ENCODE measurements at places on chromosomes 1 and 21. TPM values are rescaled to one million over a fixed set of nuclear protein-coding genes. Genes with fewer than 3 reads are reported as not detected.
A peak's percentile ranks its signal among the peaks of the same experiment; 100 is the strongest.

DNA sequence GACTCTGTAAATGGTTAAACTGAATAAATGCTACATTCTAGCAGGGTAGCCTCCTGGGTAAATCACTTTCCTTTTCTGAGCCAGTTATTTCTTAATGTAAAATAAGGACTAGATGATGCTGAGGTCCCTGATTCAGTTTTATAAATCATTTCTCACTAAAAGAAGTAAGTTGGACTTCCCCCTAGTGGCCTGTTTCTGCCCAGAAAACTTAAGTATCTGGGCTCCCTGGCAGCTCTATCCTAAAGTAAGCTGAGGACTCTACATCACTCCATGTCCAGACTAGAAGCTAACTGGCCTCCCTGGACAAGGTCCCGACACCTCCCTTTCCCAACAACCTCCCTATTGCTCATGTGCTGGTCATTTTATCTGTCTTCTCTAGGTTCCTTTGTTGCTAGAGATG lies 3.0 kb downstream of the GPN2 start:
- DNase-seq: no peak

DNA sequence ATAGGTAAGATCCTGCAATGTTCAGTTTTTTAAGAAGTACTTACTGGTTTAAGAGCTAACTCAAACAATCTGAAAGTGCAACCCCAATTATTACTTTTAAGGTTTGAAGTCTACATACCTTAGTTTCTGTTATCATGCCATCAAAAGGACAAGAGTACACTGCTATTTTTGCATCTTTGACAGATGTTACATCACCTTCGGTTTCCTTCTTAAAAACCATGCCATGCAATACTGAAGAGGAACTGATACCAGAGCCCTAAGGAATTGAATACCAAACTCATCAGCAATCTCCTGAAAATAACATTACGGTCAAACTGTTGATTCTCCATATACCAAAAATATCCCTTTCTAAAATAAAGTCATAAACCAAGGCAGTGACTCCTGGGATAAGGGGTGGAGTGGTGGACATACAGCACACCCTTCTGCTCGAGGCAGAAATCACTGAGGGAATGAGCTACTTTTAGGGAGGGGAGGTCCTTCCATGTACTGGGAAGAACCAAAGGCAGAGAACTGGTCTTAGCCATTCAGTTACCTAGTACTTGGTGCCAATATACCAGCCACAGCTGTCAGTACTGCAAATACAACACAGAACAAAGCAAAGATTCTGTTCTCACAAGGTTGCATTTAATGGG lies 8.5 kb downstream of the CCT8 start:
- no peak for DNase-seq

DNA sequence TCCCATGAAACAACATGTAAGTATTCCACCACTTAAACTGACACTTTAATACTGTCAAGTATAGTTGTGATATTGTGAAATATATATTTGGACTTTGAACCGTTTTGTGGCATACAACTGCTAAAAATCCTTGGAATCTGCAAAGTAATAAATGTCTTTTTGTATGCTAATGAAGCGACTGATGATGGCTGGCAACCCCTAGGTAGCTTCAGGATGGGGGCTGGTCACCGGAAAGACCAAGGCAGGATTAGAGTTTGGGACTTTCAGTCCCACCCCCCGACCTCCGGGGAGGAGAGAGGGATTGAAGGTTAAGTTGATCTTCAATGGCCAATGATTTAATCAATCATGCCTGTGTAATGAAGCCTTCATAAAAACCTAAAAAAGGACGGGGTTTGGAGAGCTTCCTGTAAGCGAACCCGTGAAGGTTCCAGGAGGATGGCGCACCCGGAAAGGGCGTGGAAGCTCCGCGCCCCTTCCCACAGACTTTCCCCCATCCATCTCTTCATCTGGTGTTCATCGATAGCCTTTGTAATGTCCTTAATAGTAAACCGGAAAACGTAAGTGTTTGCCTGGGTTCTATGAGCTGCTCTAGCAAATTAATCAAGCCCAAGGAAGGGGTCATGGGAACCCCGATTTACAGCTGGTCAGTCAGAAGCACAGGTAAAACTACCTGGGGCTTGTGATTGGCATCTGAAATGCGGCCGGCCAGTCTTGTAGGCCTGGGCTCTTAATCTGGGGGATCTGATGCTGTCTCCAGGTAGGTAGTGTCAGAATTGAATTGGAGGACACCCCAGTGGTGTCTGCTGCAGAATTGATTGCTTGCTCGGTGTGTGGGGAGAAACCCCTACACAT lies 1.8 kb upstream of the ZNF281 start:
- DNase-seq: no peak

DNA sequence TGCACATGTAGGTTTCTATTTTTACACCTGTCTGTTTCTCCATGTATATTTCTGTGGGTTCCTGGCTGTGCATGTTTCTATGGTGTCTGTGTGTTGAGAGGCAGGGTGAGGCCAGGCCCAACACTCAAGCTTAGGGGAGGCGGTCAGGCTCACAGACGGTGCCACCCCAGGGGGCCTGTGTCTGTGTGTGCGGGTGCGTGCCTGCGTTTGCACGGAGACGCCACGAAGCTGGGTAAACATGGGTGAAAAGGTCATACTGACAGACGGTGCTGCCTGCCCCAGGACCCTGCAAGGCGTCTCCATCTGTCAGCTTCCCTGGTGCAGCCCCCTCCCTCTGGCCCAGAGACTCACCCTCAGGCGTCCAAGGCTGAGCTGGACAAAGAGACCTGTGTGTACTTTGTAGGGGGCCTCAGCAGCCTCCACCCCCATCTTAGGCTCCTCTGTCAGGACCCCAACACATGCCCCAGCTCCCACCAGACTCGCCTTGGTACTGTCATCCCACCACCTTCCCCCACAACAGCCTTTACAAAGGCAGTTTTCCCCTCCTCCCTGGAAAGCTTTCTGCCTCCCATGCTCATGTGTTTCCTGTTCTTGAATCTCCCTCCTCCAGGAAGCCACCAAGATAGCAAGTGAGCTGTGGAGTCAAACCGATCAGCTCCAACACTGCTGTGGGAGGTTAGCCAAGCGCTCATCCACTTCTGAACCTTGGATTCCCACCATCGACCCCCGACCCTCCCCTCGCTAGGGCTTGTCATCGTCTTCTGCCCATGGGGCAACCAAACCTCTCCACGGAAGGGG lies 34.1 kb downstream of the PTPRF start:
- no peak for DNase-seq

GRCh38 chr1:159008744-159009188 lies 941 bp upstream of the IFI16 start:
- no peak for DNase-seq

- no peak for DNase-seq
Measured at GRCh38 chr1:67676946-67677345, 8.1 kb upstream of the GADD45A start.

- DNase-seq: no peak
Measured at GRCh38 chr1:41741244-41741643, 177.5 kb downstream of the HIVEP3 start.

GRCh38 chr1:217617126-217617525 lies 13.8 kb downstream of the GPATCH2 start:
- DNase-seq: no peak

DNA sequence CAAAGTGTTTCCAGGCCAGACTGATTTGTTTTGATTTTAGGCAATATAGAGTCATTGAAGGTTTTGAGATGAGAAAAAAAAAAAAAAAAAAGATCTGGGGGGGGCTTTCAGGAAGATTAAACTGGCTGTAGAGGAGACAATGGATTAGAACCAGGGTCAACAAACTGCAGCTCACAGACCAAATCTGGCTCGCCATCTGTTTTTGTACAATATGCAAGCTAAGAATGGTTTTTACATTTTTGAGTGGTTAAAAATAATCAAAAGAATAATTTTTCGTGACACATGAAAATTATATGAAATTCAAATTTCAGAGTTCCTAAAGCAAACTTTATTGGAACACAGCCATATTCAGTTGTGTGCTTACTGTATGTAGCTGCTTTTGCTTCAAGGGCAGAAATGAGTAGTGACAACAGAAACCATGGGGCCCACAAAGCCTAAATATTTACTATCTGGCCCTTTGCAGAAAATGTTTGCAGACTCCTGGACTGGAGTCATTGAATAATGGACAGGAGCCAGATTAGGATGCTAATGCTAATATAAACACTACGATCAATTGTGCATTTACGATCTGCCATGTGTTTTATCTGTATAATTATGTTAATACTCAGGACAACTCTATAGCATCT lies 375.7 kb upstream of the DAB1 start:
- no peak for DNase-seq

DNA sequence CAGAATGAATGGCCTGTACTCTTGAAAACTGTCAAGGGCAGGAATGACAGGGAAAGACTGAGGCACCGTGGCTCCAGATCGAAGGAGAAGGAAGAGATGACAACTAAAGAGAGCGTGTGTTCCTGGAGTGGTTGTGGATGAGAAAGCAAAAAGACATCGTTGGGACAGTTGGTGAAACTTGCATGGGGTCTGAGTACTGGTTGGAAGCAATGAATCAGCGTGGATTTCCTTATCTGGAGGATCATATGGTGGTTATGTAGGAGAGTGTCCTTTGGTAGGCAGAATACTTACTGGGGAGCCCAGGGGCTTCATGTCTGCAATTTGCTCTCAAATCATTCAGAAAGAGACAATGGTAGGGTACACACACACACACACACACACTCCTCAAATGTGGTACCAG lies 13.9 kb downstream of the LEMD1 start:
- DNase-seq: no peak

- DNase-seq: no peak
Measured at GRCh38 chr1:25645637-25646400, 29.2 kb downstream of the MAN1C1 start.

DNA sequence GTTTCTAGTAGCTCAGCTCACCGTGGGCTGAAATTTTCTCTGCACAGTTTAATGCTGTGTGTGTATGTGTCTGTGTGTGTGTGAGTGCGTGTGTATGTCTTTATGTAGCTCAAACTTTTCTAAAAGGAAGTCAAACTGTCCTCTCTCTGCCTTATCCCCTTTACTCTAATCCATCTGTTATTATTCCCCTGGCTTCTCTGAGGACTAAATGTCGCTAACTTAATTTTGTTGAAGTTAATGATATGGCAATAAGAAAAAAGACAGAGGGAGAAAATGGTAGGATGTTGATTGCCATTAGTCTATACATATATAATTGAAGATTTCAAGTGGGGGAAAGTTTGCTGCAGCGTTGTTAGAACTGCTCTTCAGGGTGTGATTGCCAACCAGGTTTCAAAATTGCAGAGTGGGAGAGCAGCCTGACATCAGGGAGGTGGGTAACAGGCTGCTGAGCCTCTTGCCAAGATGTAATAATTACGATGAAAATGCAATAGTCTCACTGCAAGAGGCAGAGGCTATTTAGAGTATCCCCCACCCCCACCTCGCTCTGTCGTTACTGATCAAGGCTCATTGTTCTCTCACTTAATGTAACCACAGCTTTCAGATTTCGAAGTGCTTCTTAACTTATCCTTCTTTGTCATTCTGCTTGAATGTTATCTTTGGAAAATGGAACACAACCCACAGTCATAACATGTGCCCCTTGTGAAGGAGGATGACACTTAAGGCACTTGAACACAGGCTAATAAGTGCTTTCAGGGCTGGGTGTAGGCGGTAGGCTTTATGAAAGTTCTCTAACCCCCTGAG lies 559.0 kb upstream of the PLXNA2 start:
- DNase-seq: no peak

- DNase-seq: no peak
Measured at GRCh38 chr1:9100471-9101043, 28.3 kb downstream of the GPR157 start.

GRCh38 chr1:247298701-247299100 lies 33.0 kb downstream of the ZNF496 start:
- no peak for DNase-seq

DNA sequence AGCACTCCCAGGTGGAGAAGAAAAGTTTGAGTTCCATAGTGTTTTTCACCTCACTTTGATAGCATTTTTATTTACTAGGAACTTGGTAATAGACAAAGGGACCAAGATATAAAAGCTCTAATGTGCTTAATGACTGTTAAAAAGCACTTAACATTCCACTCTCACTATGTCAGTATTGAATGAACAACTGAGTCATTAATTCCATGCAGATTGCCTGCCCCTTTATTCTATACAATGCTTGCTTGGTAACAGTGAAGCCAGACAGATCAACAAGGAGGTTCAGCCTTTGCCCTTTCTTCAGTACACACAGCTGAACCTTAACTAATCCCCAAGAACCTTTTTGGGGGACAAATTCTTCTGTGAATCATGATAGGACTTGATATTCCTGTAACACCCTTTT lies 425.5 kb downstream of the NUF2 start:
- DNase-seq: no peak

DNA sequence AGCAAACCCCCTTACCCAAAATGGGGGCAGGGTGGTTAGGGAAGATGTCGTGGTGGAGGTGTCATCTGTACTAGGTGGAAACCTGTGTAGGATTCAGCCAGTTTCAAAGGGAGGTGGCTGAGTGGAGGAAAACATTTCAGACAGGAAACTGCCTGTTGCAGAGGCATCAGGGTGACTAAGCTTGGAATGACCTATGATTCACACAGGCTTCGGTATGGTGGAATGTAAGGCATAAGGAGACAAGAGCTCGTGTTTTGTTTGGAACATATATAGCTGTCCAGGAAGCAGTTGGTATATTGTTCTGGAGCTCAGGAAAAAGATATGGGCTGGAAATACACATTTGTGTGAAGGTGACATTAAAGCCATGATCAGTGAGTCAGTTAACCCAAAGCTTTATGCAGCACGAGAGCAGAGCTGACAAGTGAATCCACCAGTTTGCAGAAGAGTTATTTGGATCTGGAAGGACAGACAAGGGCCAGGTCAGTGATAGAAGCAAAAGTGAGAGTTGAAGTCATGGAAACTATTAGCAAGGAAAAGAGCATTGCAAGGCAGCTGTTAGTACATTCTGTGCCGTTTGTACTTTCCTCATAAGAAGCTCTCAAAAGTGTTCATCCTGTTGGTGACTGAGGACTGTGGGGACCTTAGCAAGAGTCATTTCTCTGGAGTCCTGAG lies 12.2 kb downstream of the UTP25 start:
- DNase-seq: peak; percentile 95

GRCh38 chr21:40053007-40053406 lies 185.8 kb downstream of the PCP4 start:
- DNase-seq: no peak

The EDN2 gene
- not detected for total RNA-seq

The LRRC7 gene
- 0.04 TPM for total RNA-seq

The NTMT2 gene
- not detected for total RNA-seq

The ASTN1 gene
- 0.14 TPM for total RNA-seq

The CACHD1 gene
- total RNA-seq: 12.1 TPM

The LY9 gene
- total RNA-seq: not detected

The AADACL3 gene
- total RNA-seq: not detected

The SYT11 gene
- 23.4 TPM for total RNA-seq

The TMPRSS15 gene
- total RNA-seq: not detected

The RASSF5 gene
- total RNA-seq: 4.2 TPM

The UBL4B gene
- total RNA-seq: not detected
